Uterus (tissue), 4 donors: ENCODE measurements at places on chromosomes 16 and 17. TPM values are rescaled to one million over a fixed set of nuclear protein-coding genes. Genes with fewer than 3 reads are reported as not detected.

The FOXC2 gene
- not detected for total RNA-seq

The KRTAP9-2 gene
- not detected for total RNA-seq

The CD300E gene
- 0.88 TPM for total RNA-seq

The NLRC3 gene
- 0.85 TPM for total RNA-seq

The PTX4 gene
- 0.28 TPM for total RNA-seq

The RSL1D1 gene
- 159 TPM for total RNA-seq

The KPNA2 gene
- total RNA-seq, result 7.1 TPM

DNA sequence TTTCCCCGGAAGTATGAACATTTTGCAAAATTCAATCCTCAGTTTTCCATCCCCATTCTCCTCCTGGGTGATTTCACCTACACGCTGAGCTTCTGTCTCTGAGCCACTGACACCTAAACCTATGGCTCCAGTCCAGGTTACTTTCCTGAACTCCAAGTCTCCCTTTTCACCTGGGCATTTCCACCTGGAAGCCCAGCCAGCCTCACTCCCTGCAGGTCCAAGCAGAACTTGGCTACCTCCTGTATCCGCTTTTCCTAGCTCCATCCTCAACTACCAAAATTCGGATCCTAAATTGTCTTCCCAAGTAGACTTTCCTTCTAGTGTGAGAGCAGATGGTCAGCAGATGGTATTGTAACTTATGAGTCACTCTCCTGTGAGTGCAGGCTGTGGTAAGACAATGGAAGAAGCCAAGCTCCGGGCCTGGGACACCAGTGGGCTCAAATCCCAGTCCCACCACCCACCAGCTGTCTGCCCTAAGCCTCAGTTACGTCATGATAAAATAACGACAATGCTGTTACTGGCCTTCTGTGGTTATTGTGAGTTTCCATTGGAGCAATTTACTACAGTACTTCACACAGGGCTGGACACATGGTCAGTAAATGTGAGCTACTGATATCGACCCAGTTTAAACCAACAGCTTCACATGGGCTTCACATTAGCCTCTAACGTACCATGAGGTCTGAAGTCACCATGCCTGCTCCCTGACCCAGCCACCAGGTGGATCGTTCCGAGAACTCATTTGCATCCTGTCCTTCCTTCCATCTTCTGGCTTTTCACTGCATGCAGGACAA lies 33.3 kb downstream of the PECAM1 start:
- no peak for DNase-seq

- no peak for DNase-seq
Measured at GRCh38 chr17:42203354-42203753, 9.1 kb upstream of the GHDC start.

- no peak for DNase-seq
Measured at GRCh38 chr17:19295473-19296135, 58.4 kb downstream of the EPN2 start.

DNA sequence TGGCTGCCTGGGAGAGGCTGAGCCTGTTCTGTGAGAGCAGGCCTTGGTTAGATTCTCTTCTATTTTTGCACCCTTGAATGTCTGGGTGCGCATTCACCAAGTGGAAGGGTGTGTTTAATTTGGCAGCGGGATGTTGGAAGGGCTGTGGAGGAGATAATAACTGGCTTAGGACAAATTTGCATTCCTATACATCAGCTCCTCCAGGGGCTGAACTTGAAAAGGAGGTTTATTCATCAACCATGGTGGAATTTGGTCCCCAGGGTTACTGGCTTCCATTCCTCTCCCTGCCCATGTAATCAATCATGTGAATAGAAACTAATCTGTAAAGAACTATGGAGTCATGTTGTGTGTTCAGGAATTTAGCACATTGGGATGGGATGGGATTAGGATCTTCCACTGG lies 100.2 kb upstream of the FOXF1 start:
- DNase-seq, result no peak

GRCh38 chr17:46163929-46164594 lies 29.2 kb downstream of the KANSL1 start:
- DNase-seq, result no peak

DNA sequence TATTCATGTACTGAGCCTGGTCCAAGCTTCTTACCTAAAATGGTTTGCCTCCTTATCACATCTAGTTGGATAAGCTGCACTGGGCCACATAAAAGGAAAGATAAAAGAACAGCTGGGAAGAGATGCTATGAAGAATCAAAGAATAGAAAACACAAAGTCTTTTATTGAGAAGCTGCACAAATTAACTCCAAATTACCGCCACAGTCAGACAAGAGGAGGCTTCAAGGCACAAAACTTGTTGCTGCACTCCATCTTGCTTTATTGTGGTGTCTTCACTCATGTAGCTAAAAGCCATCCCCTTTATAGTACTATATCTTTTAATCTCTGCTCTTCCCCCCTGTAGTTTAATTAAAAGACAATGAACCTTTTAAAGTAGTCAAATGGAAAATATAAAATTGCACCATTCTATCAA lies 330.6 kb upstream of the PMFBP1 start:
- DNase-seq, result no peak

DNA sequence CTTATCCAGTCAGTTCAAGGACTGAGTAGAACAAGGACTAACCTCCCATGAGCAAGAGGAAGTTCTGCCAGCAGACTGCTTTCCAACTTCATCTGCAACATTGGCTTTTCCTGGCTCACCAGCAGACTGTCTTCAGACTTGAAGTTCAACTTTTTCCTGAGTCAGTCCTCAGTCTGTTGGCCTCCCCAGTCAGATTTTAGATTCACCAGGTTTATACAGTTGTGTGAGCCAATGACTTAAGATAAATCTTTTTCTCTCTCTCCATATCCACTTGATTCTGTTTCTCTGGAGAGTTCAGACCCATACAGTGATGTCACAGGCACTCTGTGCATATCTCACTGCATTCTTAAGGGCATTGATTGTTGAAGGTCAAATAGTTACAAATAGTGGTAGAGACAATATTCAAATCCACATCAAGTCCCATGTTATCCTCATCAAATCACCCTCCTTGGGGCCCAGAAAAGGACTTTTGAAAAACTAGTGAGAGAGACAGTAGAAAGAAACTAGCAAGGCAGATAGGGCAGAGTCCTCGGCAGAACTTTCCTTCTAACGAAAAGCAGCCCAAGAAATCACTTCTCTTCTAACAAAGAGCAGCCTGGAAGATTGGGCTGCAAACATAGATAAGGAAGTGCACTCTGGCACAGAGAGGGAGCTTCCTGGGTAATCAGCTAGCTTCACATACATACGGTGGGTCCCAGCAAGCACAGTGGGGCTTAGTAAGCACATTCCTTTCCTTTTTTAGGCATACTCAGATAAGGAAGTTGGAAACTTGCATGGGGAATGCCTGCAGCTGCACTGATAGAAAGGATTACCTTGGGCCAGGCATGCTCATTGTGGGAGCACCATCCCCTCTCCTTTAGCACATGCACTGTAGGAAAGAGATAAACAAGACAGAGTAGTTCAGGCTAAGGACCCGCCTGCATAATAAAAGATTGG lies 132.3 kb upstream of the FAM20A start:
- DNase-seq, result peak; percentile 47

DNA sequence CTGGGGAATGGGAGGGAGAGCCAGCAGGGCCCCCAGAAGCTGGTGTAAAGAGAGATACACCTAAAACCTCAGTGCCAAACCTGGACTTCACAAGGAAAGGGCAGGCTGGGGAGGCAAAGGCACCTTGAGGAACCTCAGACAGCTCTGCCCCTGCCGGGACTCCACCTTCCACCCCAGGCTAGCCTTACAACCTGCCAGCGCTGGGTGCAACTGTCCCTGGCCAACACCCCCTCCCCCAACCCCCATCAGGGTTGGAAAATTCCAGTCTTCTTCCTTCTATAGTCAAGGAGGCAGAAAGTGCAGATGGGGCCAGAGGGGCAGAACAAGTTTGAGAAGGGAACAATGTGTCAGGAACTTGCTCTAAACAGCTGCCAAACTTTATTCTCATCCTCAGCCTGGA lies 2.2 kb downstream of the YBX2 start:
- no peak for DNase-seq

DNA sequence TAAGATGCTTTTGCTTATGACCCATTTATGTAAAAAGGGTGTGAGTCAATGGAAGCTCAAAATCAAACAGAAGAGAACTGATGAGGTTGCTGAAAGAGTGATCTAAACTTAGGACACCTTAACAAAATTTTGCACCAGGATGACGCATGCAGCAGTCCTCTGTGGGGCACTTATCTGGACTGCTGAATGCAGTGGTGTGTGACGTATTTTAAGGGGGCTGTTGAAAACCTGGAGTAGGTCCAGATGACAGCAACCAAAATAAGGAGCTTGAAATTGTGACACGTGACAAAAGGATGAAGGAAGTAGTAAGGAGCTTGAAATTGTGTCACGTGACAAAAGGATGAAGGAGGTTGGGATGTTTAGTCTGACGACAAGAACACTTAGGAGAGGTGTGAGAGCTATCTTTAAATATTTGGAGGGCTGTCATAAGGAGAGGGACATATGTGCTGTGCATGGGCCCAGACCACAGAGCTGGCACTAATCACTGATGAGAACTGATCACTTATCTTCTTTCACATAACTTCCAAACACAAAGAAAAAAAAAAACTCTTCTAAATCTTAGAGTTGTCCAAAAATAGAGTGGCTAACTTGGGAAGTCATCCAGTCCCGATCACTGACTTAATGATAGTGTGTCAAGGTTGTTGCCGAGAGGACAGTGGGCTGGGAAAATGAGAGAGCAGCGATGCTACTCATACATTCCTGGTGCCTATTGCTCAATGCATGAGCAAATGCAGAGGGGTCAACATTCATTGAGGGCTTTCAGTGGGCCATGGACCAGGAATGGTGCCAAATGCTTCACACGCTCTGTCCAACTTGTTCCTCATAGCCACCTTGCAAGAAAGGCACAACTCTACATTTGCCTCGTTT lies 264.2 kb upstream of the ZFHX3 start:
- no peak for DNase-seq

GRCh38 chr17:73155410-73156165 lies 9.2 kb upstream of the SSTR2 start:
- DNase-seq, result no peak

DNA sequence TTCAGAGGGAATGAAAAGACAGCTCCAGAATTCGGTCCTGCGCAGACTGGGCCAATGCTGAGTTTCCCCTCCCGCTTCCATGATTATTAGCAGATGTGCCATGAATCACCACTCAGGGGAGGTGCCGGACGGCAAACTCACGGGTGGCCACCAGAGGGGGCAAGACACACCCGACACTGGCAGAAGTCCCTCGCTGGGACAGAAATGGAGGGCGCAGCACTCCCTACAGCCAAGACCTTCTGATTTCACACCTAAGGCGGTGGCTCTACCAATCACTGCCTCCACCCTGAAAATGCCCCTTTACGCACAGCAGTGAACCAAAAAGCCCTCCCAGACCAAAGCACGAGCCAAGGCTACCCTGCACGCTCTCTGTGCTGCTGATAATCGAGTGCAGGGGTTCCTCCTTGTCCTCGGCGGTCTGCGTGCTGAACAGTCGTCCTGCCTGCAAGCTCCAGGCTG lies 26.8 kb downstream of the TRAP1 start:
- DNase-seq, result peak; percentile 96

DNA sequence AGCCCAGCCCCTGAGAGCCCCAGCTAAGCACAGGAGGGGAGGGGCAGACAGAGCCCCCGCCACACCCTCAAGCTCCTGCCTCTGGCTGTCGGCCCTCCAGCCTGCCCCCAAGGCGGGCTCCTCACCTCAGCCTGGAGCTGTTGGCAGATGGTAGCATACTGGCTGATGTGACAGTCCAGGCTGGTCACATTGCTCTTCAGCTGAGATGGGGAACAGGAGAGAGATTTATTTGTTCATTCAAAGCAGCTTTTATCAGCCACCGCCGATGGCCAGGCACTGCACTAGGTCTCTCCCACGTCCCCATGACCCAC lies 14.8 kb downstream of the KIF18B start:
- no peak for DNase-seq

DNA sequence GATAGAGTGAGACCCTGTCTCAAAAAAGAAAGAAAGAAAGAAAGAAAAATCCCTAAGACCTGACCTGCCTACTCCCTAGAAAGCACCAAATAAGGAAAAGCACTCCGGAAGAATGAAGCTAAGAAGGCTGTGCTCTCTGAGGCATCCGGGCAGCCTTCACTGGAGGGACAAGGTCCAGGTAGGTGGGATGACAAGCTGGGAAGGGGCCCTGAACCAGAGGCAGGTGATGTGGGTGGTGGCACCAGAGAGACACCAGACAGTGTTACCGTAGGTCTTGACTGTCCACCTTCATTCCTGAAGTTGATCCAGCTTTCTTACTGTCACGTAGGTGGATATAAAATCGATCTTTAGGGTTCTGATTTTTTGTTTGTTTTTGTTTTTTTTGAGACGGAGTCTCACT lies 26.3 kb downstream of the SMTNL2 start:
- DNase-seq, result no peak

DNA sequence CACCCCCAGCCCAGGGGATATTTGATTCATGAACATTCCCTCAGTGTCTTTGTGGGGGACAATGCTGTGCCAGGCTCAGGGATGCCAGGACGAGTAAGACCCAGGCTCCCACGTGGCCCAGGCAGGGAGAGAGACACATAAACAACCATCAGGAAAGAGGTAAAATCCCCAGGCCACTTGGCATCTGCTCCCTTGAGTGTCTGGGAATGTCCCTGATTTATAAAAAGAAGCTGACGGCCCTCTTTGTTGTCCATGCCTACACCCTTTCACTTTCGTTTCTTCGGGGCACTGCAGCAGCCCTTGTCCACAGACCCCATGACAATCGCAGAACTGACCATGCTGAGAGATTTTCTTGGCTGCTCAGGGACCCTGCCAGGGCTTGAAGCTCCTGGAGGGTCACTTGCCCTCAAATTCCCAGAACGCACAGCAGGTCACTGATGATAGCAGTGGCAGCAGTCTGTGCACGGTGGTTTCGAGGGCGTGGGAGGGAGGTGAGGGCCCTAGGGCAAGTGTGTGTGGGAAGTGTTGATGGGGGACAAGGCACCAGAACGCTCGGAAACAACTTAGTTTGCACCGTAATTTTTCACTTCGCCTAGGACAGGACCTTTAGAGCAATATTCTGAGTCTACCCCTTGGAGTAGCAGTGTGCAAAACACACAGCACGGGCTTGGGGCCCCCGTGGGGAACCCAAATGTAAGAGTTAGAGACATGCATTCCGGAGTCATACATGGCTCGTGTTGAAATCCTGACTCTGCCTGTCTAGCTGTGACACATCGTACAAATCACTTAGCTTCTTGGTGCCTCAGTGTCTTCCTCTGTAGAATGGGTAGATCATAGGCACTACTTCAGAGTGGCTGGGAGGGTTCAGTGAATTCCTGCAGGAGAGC lies 4.7 kb downstream of the NOD2 start:
- DNase-seq, result peak; percentile 45

GRCh38 chr16:1313721-1314369 lies 4.4 kb downstream of the UBE2I start:
- DNase-seq, result no peak
